ENCODE measurements at places on chromosomes 5 and 9.
A peak's percentile ranks its signal among the peaks of the same experiment; 100 is the strongest.

- no peak for DNase-seq
These were observed 81.9 kb downstream of the RMI1 start for GRCh38 chr9:84062538-84062937.

DNA sequence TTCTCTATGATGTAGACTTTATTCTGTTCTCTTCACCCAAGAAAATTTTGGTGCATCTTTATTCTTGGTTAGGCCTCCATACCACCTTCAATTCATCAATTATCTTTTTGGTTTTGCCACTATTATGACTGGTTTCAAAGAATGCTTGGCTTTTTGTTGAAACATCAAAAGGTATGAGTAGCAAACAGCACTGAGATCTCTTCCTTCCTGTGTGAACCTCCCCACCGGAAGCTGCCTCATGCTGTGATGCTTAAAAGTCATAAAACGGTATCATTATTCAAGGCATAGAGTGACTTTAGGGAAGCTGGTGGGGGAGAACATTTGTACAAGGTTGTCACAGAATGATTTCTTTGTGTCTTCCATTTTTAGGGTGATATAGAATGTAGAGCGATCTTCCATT is 70.6 kb downstream of the IQGAP2 start:
- no peak for DNase-seq

GRCh38 chr5:179530069-179530998 is 20.0 kb upstream of the RUFY1 start:
- peak; percentile 64 for DNase-seq

DNA sequence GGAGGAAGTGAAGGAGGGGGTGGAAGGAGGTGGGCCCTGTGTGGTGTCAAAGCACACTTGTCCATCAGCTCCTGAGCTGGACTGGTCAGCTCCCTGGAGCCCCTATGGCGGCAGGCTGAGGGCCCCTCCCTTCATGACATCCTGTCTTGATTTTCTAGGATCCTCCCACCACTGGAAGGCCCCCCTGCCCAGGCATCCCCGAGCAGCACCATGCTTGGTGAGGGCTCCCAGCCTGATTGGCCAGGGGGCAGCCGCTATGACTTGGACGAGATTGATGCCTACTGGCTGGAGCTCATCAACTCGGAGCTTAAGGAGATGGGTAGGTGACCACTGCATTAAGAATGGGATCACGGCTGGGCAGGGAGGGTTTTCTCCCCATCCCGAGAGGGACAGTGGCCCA is 34.2 kb downstream of the JADE2 start:
- DNase-seq = no peak

DNA sequence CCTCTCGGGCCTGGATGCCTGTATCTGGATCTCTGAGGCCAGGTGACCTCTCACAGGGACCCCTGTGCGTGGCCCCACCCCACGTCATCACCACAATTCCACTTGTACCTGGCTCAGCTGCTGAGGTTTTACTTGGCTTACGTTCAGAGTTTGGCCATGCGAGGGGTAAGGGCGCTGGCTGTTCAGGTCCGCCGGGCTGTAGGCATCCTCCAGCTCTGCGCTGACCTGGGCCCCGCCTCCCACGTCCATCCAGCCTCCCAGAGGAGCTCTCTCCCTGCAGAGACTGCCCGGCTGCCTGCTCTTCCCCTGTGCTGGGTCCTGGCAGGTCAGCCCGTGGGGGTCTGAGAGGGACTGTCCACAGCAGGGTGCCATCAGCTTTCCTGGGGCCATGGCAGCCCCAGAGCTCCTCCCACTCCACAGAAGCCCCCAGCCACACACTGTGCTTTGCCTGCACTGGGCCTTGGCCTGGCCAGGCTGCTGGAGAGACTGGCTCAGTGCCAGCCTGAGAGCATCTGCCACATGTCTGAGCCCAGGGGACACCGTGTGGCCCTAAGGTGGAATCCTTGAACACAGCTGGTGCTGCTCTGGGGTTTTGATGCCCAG is 43.6 kb downstream of the SLC6A3 start:
- no peak for DNase-seq

DNA sequence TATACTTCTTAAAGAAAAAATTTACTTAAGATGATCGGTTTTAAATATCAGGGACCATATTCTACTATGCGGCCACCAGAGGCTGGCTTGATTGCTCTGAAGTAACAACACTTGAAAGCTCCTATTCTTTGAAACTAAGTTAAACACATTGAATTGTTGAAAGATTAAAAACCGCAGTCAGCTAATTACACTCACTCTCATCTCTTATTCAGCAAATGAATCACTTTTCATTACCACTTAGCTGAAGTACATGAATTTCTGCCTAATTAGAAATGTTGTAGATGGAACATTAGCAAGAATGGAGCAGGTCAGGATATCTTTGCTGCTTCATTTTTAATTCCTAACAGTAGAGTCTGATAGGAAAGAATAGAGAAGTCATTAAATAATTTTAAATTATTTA is 42.3 kb downstream of the LSM11 start:
- DNase-seq = no peak

DNA sequence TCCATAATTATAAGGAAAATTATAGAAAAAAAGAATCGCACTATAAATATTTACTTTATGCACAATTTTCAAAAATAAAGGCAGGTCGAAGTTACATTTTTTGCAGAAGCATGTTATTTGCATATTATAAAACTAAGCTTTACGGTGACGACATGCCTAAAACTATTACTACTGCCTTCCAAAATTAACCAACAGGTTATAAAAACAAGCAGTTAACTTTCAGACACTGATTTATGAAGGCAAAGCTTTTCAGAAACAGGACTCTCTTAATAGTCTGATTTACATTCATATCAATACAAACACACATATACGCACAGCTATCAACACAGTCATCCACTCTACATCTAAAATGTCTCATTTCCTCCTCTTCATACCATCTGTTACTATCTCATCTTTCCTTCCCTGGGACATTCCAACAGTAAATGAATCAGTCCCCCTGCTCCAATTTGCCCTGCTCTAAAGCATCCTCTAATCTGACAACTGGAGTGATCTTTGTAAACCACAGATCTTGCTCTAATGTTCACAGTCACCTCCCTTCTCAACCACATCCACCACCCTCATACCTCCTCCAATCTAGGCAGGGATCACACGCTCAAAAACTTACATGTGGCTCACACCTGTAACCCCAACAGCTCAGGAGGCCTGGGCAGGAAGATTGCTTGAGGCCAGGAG is 21.6 kb downstream of the FBXW11 start:
- no peak for DNase-seq

GRCh38 chr5:173283318-173284288 is 44.6 kb downstream of the STC2 start:
- peak; percentile 74 for DNase-seq

- DNase-seq = peak; percentile 24
These were observed 5.3 kb downstream of the ELAVL2 start for GRCh38 chr9:23820451-23821374.

GRCh38 chr5:34743878-34744277 is 87.8 kb downstream of the RAI14 start:
- no peak for DNase-seq

DNA sequence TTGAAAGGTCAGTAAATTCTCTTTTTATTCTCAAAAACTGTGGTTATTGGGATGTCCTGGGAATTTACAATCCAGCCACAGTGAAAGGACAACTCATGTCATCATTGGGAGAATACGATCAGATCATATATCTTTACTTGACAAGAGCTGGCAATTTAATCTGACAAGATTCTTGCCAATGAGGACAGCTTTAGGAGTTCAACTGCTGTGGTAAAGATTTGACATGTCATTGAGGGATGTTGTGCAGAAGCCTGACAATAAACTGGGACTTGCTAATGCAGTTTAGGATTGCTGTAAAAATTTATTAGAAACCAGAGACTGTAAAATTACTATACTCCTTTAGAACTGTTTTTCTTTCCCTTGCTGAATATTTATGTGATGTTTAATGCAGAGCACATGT is 1131.0 kb downstream of the MAT2B start:
- no peak for DNase-seq

DNA sequence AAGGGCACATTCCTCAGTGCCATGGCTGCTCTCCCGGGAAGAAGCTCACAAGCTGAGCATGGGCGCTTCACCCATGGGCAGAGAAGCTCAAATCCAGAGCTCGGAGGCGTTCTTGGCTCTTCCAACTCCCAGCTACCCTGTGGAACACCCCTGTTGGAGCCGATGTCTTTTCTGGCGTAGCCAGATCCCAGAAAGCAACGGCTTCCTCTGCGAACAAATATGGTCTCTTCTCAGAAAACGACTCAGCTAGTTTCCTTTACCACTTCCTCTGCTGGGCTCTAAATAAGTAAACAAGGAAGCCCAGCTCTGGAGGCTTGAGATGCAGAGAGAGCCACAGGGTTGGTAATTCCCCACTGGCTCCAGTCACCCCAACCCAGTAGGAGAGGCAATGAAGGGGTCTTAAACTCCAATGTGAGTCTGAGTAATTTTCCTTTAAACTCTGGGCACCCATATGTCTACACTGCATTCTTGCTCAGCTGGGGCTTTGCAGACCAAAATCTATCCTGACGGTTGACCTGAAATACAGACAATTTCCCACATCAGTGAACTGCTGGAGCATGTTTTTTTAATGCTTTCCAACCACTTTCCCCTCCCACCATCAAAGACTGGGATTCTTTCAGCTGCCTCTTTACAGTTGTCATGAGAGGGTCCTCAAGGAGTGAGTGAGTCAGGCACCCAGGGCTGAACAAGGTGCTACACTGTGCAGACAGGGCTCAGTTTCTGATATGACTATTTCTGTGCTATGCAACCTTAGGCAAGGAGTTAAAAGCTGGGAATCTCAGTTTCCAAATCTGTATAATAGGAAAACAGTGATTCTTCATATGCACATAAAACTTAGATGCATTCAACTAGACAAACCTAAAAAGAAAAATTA is at the start of gene LCP2:
Gene LCP2 (minus strand): TSS at position 189 of the 874 bp plus-strand sequence. CDS start 166 bp downstream, at position 23.
- no peak for DNase-seq

DNA sequence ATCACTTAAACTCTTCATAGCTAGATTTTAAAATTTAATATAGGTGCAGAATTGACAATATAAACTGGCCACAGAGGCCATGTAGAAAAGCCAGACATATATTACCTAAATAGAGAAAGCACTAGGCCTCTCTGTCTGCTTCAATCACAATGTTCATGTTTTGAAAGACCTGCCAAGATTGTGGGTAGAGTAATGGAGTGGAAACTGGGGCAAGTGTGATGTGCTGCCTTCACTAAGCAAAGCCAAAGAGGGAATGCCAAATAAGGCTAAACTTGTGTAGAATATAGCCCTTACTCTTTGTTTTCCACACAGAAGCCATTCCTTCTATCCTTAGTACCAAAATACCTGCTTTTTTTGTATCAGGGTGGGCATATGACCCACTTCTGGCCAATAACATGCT is 15.1 kb upstream of the ISOC1 start:
- DNase-seq = no peak

GRCh38 chr9:129182625-129183494 is 4.8 kb upstream of the IER5L start:
- DNase-seq = peak; percentile 38

DNA sequence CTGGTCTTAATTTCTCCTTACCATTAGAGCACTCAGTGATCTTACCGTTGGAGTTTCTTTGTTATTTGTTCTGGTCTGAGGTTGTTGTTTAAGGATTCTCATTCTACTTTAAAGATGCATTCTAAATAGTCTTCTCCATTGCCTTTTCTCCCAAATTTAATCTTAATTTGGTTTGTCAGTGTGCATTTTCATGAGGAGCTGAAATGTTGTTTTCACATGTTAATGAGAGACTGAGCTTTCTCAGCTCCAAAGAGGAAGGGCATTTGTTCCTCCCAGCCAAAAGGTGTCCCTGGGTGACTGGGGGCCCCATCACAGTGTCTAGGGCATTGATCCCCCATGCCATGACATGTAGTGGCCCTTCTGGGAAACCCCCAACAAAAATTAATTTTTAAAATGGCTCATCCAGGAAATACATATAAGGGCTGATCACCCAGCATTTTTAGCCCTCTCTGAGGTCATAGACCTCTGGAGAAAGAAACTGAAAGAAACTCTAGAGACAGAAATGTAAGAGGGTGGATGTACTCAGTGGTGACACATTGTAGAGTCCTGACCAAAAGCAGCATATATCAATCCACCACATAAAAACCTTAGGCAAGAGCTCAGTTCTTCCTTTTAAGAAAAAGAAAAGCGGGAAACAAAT is 240.4 kb upstream of the RAI14 start:
- DNase-seq = no peak

DNA sequence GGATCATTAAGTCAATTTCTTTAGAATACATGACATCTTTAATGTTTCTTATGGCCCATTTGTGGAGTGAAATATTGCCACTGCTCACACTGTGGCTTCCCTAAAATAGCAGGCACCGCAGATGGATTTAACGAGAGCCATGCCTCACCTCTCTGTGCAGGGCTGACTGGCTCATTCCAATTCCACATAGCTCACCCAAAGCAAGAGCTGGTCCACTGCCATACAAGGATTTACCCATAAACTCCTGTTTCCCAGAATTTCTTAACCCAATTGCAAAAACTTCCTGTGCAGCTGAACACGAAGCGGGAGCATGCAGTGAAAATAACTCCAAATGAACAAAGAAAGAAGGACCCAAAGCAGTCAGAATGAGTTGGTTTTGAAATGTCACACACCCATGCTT is 159.5 kb downstream of the BAAT start:
- no peak for DNase-seq

- no peak for DNase-seq
These were observed 134.4 kb downstream of the EBF1 start for GRCh38 chr5:158965334-158965733.

DNA sequence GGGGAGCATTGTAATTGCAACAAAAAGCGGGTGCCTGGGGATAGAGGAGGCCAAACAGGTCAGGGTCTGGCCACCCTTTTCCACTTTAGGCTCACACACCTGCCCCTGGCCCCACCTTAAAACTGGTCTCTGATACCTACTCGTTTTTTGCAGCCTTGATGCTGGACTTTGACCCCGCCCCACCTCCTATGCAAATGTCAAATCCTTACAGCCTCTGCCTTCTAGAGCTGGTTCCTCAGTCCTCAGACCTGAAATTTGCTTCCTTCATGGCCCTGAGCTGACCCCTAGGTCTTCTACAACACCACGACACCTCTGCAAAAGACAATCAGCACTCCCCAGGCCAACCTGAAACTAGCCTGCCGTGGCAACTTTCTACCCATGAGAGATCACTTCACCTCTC is 37.7 kb downstream of the SMIM23 start:
- peak; percentile 23 for DNase-seq

DNA sequence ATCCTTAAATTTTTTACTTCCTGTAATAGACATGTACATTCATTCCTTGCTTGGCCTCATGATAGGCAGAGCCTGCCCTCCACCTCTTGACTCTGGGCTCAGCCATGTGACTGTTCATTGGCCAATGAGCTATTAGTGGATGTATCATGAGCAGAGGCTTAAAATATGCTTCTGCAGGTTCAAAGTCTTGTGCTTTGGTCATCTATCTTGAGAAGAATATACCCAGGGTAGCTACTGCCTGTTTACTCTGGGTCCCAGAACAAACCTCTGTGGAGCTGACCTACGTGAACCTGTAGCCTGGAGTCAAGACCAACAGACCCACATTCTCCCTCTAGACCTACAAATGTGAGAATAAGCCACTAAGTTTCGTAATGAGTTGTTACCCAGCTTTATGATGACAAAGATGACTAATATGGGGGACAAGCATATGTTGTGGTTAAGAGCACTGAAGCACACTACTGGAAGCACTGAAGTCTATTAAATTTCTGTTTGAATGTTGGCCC is 244.4 kb downstream of the MAST4 start:
- DNase-seq = no peak

GRCh38 chr9:99605016-99605743 is 216.5 kb upstream of the NR4A3 start:
- no peak for DNase-seq

- DNase-seq = no peak
These were observed 84.8 kb downstream of the SLC25A46 start for GRCh38 chr5:110823571-110823970.

- no peak for DNase-seq
These were observed 234.1 kb downstream of the LRRC70 start for GRCh38 chr5:62812621-62813255.
